Progenitor cell of endocrine pancreas (in vitro differentiated cells): ENCODE measurements at places on chromosomes 13 and 19.

GRCh38 chr19:10773969-10774368 lies 56.1 kb downstream of the DNM2 start:
- no peak for DNase-seq

DNA sequence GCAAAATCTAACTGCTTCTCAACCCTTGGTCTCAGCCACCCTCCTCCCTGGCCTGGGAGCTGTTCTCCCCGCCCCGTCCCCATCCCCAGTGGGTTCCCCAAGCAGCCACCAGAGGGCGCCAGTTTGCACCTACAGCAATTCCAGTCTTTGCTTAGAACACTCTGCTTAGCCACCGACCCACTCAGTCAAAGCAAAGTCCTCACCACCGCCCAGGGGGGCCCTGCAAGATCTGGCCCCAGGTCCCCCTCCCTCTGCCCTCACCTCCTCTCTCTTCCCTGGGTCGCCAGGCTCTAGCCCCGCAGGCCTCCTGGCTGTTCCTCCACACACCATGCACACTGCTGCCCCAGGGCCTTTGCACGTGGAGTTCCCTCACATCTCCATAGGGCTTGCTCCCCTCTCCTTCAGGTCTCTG lies 12.4 kb downstream of the TMEM143 start:
- DNase-seq = peak; percentile 65

DNA sequence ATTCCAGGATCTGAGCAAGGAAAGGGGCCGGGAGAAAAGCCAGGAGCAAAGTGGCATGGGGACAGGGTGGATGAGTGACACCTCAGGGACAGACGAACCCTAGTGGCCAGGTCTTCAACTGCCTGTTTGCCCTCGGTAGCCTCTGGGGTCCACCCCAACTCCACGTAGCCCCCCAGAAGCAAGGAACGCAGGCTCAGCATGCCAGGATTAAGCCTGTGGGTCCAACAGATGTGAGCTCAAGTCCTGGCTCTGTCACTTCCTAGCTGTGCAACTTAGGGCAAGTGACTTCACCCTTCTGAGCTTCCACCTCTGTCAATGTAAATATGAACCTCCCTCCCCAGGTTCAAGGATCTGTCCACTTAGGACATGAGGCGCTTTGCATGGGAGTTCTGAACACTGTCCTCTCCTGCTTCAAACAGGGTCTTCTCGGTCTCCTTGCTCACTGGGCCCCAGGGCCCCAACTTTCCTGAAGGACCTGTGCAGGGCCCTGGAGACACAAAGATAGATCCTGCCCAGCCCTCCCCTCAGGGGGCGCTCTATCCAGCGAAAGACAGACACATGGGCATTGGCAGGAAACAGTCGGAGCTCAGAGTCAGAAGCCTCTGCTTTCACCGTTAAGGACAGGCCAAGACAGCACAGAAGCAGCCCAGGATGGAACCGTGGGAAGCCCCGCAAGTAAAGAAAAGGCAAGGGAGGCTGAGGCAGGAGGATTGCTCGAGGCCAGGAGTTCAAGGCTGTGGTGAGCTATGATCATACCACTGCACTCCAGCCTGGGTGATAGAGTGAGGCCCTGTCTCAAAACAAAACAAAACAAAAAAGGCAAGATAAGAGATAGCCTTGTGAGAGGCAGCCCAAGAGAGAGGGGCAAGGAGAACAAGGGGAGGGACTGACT lies 13.2 kb downstream of the SYDE1 start:
- no peak for DNase-seq

DNA sequence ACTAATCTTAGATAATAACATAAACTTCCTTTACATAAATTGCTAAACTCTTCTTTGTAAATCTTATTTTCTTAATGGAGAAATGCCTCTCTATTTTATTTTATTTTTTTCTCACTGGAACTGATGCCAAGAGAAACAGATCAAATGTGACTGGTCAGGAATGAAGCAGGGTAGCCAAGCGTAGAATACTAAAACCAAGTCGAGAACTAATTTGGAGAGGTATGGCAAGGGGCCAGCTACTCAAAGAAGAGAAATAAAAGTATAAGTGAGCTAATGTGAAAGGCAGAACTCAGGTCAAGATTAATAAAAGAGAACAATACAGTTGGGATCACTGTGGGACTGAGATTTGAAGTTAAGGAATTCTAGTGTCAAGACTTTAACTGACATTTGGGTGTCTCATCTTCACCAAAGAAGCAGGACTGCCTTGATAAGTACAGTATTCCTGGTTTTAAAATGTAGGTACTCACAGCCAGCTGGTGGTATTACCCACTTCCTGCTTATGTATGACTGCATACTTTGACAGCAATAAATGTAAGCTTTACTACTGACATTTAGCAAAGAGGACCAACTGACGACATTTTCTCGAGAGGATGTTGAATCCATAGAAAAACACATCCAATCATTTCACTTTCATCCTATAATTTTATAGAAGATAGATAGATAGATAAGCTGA lies 1192.2 kb downstream of the EFNB2 start:
- DNase-seq = no peak

- no peak for DNase-seq
These were observed 35.7 kb downstream of the CEP89 start for GRCh38 chr19:32936065-32936464.

- no peak for DNase-seq
These were observed 50.7 kb downstream of the NDFIP2 start for GRCh38 chr13:79531542-79532254.

DNA sequence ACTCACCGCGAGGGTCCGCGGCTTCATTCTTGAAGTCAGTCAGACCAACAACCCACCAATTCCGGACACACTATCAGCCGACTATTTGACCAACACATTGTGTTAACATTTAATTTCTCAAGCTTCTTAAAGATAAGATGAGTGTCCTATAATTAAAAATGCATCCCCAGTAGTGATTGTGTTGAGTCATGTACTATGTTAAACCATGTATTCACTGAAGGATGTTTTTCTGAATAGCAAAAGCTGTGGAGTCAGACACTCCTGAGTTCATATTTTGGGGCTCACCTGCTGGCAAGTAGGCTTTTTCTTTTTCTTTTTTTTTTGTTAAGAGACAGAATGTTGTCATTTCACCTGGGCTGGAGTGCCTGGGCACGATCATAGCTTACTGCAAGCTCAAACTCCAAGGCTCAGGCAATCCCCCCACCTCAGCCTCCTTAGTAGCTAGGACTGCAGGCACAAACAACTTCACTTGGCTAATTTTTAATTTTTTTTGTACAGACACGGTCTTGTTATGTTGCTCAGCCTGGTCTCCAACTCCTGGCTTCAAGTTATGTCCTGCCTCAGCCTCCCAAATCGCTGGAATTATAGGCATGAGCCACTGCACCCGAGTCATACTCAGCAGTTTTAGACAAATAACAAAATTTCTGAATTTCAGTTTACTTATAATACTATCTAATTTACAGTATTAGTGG lies 606.9 kb downstream of the PCDH9 start:
- no peak for DNase-seq

- DNase-seq = no peak
These were observed 45.5 kb downstream of the ZNF93 start for GRCh38 chr19:19946226-19946625.

DNA sequence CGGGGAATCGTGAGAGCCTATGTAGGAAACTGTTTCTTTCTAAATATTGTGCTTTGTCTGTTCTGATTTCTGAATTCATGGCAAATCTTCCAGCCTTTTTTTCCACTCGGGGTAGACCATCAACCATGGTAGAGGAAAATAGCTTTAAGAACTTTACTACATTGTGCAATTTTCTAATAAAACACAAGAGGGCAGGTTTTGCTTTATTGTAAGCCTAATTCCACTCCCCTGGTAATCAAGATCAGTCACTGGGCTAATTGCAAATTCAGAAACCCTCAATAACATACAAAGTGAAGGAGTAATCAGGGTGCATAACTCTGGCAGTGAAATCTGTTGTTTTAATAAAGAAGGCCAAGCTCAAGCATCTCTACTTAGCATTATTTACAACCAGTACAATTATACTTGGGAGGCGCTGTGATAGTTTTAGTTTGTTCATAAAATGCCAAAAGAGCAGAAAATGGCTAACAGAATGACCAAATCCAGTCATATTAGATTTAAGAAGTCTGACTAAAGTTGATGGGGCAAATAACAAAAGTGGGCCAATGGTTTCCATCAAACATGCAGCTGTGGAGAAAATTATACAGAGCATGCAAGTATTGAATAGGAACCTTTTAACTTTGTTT lies 43.8 kb downstream of the DCT start:
- DNase-seq = no peak

DNA sequence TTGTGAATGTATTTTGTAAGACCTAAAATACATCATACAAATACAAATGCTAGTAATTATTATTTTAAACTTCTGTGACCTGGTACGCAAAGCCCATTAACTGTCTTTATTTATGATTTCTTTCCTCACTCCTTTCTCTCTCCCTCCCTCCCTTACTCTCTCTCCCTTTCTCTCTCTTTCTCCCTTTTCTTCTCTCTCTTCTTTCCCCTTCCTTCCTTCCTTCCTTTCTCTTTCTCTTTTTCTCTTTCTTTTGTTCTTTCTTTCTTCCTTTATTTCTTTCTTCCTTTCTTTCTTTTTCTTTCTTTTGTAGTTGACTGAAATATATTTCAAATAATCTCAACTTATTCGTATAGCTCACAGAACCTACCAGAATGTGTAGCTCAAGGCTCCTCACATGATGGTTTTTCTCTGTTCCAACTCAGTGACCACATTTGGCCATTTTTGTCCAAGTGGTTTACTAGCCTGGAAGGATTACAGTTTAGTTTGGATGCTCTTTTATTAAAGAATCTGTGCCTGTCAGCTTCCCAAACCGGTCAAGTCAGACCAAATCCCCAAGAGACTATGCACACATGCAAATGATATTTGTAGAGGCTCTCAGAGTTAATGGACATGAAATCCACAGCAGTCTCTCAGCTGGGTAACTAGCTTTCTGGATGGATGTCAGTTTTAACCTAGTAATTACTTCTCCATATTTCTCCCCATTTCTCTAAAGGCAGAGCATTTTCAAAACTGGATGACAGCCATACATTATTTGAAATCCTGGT lies 71.7 kb downstream of the POSTN start:
- no peak for DNase-seq

- peak; percentile 83 for DNase-seq
These were observed at the start of gene PRR36 for GRCh38 chr19:7874076-7874896. TSS of gene PRR36 (minus strand) at chr19:7874390. CDS start at chr19:7873689, 701 bp downstream.

DNA sequence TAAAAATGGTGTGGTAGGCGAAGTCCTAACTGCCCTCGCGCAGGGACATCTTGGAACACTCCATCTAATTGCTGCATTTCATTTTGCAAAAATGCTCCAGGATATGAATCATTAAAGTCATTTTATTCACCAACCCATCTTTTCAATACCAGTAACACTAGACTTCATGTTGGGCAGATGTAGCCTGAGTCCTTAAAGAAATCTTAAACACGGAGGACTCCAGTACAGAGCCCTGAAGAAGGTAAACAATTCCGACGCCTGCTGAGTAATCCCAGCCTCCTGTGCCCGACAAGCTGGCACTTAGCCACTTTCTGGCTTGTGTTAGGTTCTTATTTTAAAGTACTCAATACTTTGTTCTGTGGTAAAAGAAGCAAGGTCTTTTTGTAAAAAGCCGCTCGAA lies 58.0 kb upstream of the IRS2 start:
- no peak for DNase-seq

DNA sequence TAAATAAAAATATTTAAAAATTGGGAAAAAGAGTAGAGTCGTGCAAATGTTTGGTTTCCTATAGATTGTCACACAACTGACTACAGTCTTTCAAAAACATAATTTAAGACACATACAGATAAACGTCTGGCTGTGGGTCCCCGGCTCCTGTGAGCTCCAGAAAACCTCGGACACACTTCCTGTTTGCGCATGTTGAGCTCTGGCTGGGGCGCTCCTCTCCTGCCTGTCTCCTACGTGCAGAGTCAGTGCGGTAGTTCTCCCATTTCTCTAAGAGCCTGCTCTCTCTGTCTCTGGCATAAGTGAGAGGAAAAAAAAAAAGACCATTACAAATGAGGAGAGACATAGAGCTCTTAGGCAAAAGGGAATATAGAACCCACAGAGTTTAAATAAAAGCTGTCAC lies 128.2 kb upstream of the OBI1 start:
- DNase-seq = no peak

- no peak for DNase-seq
These were observed 2.5 kb upstream of the LHB start for GRCh38 chr19:49019242-49019932.

- DNase-seq = peak; percentile 85
These were observed 7.7 kb downstream of the PNMA8B start for GRCh38 chr19:46487802-46488445.

DNA sequence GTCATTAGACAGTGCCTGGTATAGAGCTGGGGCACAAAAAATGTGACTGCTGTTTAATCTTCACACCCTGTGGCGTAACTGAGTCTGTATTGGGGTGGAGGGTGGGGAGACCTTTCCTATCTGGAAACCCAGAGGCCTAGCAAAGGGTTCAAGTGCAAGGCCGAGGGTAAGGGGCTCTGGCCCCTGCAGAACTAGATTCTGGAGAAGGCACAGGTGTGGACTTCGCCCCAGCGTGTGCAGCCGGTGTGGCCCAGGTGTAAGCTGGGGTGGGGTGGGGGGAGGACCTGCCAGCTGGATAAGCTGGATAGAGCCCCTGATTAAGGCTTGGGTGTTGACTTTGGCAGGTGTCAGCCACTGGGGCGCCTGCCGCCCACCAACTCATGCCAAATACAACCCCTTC lies 1.3 kb downstream of the RAB3D start:
- no peak for DNase-seq

DNA sequence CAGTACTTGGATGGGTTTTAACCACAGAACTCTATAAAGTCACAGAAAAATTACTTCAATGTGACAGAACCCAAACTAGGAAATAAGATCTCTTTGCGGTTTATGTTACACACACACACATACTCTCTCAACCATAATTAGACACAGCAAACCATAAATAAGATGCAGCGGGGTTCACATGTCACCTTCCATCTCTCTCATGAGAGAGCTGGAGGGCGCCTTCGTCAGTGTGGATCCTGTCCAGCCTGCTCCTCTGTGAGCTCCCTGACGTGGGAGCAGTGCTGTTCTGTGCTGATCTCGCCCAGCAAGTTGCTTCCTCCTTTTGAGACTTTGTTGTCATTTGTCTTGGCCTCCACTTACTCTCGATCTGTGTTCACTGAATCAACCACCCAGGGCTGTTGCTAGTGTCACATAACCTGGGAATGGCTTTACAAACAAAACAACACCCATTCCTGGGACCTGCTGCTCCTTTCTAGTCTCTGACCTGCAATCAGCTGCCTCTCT lies 204.9 kb upstream of the KL start:
- DNase-seq = no peak

DNA sequence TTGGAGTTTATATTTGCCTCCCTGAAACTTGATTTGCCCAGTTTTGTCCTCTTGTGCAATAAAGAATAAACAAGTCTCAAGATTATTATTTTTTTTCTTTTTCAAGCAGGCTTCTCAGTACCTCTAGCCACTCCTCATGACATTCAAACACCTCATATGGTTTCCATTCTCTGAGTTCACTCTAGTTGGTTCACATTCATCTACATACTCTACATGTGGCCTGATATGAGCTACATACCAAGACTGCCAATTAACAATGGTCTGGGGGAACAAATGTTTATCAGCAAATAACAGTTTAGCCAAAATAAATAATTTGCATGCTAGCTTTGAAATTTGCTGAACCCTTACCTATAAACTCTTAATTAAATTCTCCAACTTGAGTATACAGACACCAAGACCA lies 22.5 kb downstream of the KCNRG start:
- no peak for DNase-seq

GRCh38 chr13:32272021-32272683 lies 43.0 kb downstream of the ZAR1L start:
- DNase-seq = no peak

- no peak for DNase-seq
These were observed 19.6 kb downstream of the AP2A1 start for GRCh38 chr19:49786376-49786820.
